GM03348 (cell line): ENCODE measurements at places on chromosomes 4 and X.

DNA sequence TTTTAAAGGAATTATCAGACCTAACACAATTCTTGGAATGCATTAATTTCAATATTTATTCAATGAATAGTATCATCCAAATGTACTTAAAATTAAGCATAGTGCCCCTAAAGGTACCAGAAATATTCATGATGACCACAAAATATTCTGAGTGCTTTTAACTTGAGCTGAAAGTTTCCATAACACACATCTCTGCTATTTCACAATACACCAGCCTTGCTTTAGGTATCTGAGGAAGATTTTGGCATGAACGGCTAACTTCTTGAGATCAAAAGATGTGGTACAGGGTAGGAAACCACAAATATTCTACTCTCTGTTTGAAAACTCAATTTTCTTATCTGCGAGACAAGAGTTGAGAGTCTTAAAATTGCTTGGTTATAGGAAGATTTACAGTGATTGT, 538.3 kb upstream of the PCDH7 start:
- no peak for DNase-seq

- peak; percentile 24 for DNase-seq
Observed at GRCh38 chrX:49838374-49838773, 9.3 kb downstream of the PAGE4 start.

GRCh38 chrX:76850851-76851250, 423.3 kb downstream of the MAGEE1 start:
- no peak for DNase-seq

DNA sequence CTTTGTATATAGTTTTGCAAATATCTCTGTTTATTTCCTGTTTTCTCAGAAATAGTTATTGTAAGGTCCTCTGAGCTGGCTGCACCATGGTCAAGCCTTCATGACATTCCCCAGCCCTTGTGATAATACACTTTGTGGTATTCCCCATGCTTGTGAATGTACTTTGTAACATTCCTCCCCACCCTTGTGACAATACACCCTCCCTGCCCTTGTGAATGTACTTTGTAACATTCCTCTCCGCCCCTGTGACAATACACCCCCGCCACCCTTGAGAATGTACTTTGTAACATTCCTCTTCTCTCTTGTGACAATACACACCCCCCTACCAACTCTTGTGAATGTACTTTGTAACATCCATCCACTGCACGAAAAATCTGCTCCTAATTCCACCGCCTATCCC, 530.7 kb downstream of the CENPC start:
- no peak for DNase-seq

DNA sequence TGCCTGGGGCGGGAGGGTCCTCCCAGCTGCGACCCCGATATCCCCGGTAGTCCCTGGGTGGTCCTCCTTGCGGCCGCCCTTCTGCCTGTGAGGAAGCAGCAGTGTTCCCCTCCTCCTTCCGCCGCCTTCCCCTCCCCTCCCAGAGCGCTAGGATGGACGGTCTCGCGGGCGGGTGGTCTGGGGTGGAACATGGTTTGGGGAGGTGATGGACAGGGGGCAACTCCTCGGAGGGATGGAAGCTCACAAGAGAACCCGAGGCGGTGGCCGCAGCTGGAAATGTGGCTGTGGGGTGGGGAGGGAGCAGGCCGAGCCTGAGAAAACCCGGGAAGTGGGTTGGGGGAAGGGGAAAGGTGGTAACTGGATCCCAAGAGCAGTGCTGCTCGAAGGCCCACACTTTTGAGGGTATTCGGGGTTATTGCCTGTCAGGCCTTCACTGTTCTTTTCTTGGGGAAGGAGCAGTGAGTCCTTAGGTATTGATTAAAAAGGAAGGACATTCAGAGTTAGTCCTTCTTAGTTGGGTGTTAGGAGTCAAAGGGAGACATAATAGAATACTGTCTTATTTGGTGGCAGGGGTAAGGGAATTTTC, 581 bp downstream of the UBE2K start:
- peak; percentile 45 for DNase-seq

- no peak for DNase-seq
Observed at GRCh38 chr4:141563723-141564122, 72.7 kb upstream of the IL15 start.
